ENCODE measurements at places on chromosomes 1 and 21.
A peak's percentile ranks its signal among the peaks of the same experiment; 100 is the strongest.

GRCh38 chr1:116569776-116570357 is 959 bp downstream of the CD58 start:
- DNase-seq, result peak; percentile 19

- no peak for DNase-seq
These were observed 40.4 kb downstream of the LYST start for GRCh38 chr1:235826102-235826854.

DNA sequence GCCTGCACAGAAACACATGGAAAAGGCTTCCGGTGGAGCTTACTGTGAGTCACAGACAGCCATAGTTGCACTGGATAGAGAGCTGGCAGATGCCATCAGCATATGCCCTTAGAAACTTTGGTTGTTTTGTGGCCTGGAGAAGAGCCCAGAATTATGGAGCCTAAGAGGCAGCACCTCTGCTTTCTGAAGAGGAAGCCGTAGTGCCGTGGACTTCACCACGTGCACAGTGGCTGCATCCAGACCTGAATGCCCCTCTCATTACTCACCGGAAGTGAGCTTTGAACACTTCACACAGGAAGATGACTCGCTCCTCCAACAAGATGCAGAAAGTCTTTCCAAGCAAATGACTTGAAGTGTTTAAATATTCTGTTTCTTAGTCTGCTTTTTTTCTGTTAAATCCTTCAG is 28.4 kb downstream of the JUN start:
- DNase-seq, result no peak

- DNase-seq, result no peak
These were observed 26.1 kb upstream of the GJA5 start for GRCh38 chr1:147786536-147786935.

DNA sequence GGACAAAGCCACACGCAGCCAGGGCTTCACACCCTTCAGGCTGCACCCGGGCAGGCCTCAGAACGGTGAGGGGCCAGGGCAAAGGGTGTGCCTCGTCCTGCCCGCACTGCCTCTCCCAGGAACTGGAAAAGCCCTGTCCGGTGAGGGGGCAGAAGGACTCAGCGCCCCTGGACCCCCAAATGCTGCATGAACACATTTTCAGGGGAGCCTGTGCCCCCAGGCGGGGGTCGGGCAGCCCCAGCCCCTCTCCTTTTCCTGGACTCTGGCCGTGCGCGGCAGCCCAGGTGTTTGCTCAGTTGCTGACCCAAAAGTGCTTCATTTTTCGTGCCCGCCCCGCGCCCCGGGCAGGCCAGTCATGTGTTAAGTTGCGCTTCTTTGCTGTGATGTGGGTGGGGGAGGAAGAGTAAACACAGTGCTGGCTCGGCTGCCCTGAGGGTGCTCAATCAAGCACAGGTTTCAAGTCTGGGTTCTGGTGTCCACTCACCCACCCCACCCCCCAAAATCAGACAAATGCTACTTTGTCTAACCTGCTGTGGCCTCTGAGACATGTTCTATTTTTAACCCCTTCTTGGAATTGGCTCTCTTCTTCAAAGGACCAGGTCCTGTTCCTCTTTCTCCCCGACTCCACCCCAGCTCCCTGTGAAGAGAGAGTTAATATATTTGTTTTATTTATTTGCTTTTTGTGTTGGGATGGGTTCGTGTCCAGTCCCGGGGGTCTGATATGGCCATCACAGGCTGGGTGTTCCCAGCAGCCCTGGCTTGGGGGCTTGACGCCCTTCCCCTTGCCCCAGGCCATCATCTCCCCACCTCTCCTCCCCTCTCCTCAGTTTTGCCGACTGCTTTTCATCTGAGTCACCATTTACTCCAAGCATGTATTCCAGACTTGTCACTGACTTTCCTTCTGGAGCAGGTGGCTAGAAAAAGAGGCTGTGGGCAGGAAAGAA is 8.1 kb downstream of the PSRC1 start:
- no peak for DNase-seq

DNA sequence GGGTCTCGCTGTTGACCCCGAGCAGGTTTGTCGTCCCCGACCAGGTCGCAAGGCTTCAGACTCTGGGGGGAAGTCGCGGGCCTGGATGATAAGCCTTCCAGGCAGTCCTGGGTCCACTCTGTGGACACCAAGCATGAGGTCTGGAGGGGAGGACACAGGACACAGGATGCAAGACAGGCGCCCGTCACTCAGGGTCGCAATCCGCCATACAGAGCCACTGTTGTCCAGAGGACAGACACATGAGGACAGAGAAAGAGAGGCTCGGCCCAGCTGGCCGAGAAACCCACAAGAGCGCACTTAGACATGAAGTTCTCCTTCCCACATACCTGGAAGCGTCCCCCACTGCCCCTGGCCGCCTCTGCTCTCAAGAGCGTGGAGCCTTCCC is 4.8 kb upstream of the FOXD2 start:
- DNase-seq, result no peak

- DNase-seq, result no peak
These were observed 6.0 kb downstream of the TNN start for GRCh38 chr1:175073633-175074032.

- no peak for DNase-seq
These were observed 51.6 kb downstream of the PCBP3 start for GRCh38 chr21:45695086-45695485.

DNA sequence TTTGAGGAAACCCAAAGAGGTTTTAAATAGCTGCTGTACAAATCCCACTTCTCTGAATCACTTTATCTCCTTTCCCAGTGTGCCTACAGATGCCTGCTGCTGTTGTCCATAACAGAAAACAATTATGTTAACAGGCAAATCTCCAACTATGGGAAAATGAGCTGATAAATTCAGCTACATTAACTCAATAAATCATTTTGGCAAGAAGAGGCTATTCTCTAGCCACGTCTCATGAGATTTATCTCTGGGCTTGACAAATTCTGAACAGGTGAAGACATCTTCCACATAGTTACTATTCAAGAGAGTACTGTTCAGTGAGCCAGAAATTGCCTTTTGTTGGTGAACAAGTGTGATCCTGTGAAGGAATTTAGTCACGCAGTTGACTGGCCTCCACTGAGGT is 327.1 kb upstream of the FMN2 start:
- DNase-seq, result no peak

DNA sequence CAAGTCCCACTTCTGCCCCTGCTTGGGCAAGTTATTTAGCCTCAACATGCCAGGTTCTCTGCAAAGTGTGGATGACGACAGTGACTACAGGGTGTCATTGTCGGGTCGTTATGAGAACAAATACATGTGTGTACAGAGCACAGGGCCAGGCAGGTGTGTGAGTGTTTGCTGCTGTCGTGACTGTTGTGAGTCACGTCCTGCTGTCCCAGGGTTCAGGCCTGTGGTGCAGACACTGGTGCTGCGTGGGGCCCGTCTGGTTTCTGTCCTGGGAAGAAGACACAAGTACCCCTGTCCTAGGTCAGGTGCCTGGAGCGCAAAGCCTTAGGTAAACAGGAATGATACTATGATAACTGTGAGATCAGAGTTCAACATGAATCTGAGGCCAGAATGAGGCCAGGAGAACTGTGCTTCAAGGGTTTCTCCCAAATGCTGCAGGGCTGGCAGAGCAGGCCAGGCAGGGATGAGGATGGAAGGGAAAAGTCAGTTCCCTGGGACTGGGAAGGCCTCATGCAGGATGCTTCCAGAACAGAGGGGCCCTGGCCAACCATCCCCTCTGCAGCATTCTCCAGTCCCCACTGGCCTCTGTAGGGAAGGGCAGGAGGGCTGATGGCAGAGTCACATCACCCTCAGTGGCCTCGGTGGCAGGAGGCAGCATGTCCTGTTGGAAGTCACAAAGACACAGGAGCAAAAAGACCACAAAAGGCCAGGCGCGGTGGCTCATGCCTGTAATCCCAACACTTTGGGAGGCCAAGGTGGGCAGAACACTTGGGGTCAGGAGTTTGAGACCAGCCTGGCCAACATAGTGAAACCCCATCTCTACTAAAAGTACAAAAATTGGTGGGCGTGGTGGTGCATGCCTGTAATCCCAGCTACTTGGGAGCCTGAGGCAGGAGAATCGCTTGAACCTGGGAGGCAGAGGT is 15.7 kb downstream of the GPR157 start:
- no peak for DNase-seq

DNA sequence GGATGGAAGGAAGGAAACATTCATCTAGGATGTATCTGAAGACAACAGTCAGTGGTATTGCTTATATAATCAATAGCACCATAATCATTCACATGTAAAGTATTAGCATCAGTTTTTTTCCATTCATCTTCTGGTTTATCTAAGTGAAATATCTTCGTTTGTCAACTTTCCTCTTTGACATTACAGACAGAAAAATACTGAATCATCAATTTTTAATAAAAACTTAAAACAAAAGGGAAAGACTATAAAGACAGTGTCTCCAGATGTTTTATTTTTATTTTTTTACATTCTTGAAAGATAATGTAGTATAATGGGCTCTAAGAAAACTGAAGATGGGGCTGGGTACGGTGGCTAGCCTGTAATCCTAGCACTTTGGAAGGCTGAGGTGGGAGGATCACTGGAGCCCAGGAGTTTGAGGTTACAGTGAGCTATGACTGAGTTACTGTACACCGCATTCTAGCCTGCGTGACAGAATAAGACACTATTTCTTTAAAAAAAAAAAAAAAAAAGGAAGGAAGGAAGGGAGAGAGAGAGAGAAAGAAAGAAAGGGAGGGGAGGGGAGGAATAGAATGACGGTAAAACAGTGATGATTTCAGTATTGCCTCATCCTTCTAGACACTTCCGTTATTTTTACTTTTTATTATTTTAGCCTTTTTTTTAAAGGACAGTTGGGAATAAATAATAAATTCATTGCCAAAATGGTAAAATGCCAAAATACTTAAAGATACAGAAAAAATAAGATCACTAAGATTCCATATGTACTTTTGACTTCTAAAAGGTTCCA is 89.5 kb downstream of the NRIP1 start:
- no peak for DNase-seq

DNA sequence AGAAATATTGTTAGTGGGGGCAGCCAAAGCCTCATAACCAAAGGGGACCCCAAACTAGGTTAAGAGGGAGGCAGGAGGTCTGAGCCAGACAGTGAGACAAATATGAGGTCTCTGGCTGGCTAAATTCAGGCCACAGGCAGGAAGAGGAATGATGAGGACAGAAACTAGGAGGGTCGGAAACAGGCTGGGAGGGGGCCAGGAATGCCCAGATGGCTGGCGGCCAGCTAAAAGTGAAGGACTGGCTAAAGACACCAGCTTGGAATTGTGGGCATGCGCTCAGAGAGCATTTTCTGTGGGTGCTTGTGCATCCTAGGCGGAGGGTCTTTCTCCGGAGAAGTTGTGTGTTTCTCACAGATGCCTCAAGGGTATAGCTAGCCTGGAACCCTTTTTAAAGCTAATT is 77.0 kb downstream of the PGM1 start:
- no peak for DNase-seq

DNA sequence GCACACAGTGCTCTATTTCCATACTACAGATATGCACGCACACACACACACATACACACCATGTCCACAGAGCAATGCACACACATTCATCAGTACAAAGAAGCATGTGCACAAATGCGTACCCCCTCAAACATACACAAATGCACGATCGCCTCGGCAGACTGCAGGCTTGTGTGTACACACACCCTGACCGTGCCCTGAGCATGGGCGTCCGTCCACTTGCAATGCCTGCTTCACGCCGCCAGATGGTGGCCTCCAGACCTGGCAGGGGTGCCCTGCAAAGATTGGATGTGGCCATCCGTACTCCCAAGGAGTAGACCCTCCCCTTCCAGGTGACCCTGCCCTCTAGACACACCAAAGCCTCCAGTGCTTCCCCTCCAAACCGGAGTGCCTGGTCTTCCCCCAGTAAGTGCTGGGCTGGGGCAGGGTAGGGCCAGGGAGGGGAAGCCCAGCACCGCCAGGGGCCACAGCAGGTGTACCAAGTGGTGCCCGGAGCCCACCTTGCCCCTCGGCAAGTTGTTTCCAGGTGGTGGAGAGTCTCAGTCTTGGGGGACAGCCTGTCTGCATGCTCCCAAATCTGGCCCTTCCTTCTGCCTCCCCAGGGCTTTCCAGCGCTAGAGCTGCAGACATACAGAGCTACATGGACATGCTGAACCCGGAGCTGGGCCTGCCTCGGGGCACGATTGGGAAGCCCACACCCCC is 20.6 kb downstream of the ESPN start:
- DNase-seq, result no peak

DNA sequence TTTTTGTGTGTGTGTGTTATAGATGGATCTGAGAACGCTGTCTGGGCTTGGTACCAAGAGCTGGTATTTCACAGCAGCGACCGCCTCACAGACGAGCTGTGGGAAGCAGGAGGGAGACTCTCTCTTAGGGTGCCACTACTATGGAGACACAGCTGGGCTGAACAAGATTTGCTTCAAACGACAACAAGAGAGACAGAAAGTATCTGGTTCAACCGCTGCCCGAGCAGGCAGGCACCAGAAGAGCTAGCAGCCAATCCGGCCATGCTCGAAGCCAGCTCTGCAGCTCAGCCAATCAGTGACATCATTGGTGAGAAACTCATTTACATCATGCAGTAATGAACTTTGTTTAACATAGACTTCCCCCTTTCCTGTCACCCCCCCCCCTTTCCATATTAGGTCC is 341.3 kb downstream of the USP25 start:
- DNase-seq, result no peak

- no peak for DNase-seq
These were observed 100.9 kb downstream of the PEX14 start for GRCh38 chr1:10575616-10576015.

DNA sequence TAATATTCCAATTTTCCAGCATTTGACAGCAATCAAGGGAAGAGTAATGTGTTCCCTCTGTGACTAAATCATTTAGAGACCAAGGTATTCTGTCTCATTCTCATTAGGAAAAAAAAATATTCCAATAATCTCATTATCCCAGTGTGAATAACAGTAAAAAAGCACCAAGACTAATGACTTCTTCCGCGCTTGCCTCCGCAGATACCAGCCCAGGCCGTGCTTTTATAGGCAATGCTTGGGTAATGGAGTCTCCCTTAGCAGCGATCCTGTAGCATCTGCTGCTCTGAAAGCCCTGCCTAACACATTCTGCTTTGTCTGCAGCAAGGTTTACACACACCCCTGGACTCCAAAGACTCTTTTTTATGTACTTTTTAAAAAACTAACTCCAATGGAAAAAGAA is 470.0 kb upstream of the CAMK1G start:
- no peak for DNase-seq

GRCh38 chr21:39388811-39389155 is 39.9 kb upstream of the HMGN1 start:
- DNase-seq, result no peak

GRCh38 chr1:54970901-54971300 is 9.5 kb upstream of the TMEM61 start:
- DNase-seq, result no peak

GRCh38 chr1:175364424-175365076 is 172.0 kb upstream of the KIAA0040 start:
- no peak for DNase-seq

DNA sequence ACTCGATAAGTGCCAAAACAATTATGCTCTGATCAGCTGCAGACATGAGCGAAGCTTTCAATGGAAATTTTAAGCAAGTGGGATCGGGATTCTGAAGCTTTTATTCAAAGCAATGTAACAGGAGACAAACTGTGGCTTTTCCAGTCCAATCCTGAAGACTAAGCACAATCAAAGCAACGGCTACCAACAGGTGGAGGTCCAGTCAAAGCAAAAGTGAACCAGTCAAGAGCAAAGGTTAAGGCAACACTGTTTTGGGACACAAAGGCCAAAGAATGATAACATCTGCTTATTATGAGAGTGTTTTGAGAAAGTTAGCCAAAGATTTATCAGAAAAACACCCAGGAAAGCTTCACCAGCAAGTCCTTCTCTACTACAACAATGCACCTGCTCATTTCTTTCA is 170.1 kb downstream of the SEC16B start:
- DNase-seq, result no peak

Data from stimulated activated CD4-positive, alpha-beta T cell treated with anti-CD3 and anti-CD28 coated beads, TNF-alpha, amount 100 ng/mL, for 4 hours (primary cell).